ENCODE measurements at places on chromosomes 2 and 18.

- DNase-seq, result no peak
Measured at GRCh38 chr2:190052307-190052706, 10.2 kb downstream of the MSTN start.

- no peak for DNase-seq
Measured at GRCh38 chr2:182248362-182248761, 178.5 kb downstream of the PDE1A start.

DNA sequence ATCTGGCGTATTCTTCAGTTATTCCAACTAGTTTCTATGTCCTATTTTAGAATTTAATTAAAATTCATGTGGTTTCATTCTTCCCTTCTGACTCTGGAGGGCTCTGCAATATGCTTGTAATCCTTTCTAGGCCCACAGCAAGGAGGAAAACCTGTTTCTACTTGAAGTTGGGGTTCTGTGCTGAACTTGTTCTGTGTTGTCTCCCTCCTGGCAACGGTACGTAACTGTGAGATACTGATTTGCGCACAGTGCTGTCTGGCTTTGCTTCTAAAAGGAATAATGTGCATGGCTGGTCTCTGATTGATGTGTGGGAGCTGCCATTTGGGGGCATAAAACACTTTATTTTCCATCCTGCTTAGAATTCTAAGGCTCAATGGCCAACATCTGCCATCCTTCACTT is 81.7 kb downstream of the NABP1 start:
- DNase-seq, result no peak

GRCh38 chr2:233691443-233692433 is 952 bp upstream of the UGT1A6 start:
- DNase-seq, result no peak

DNA sequence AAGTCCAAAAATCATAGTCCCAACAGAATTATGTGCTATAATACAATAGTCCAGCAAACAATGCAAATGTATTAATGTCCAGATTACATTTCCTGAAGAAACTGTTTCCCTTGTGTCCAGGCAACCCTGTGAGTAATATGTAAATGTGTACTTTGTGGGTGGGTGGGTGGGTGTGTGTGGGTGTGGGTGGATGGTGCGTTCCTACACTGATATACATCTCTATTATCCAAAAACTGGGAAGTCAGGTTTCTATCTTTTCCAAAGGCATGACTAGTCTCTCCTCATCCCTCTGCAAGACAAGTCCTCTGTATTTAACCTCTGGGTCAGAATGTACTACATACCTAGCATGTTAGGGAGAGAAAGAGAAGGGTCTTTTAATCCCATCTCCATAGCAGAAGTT is 71.6 kb downstream of the LNPK start:
- DNase-seq, result no peak
